ENCODE measurements at places on chromosomes 1 and 21. TPM values are rescaled to one million over a fixed set of nuclear protein-coding genes. Genes with fewer than 3 reads are reported as not detected.

Gene ENAH
- total RNA-seq: 86.1 TPM

Gene CC2D1B
- total RNA-seq: 17.9 TPM

Gene DYNLT4
- 0.80 TPM for total RNA-seq

Gene AJAP1
- not detected for total RNA-seq

All from A549 treated with GW870086 at 1 μM for 4 hours (cell line).